ENCODE measurements at places on chromosomes 5 and 9.
A peak's percentile ranks its signal among the peaks of the same experiment; 100 is the strongest.

DNA sequence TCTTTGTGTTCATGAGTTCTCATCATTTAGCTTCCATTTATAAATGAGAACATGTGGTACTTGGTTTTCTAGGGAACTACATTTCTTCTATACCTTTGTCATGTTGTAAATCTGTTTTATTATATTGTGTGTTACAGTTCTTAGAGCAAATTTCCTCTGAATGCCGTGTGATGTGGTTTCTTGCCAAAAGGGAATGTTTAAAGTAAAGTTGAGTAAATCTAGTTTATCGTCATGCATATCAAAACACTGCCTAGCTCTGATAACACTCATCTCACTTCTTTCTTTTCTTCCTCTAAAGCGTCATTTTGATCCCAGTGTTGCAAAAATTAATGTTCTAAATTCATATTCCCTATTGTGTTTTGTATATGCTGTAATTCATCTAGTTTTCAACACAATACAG is 295.4 kb upstream of the HAPLN1 start:
- DNase-seq: no peak

DNA sequence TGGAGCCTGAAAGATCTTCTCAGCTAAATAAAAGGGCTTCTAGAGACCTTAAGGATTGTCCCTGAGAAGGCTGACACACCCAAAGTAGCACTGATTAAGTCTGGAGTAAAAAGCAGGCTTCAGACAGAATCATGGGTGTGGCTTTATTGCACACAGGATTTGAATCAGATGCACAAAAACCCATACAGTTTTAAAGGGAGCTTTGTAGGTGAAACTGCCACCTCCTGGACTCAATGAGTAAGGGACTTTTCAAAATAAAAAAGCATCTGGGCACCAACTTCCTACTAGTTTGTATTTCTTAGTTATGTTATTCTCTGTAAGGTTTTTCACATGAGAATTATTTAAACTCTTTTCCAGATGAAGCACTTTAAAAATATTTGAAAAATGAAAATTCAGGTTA is 129.4 kb downstream of the EDIL3 start:
- peak; percentile 27 for DNase-seq

DNA sequence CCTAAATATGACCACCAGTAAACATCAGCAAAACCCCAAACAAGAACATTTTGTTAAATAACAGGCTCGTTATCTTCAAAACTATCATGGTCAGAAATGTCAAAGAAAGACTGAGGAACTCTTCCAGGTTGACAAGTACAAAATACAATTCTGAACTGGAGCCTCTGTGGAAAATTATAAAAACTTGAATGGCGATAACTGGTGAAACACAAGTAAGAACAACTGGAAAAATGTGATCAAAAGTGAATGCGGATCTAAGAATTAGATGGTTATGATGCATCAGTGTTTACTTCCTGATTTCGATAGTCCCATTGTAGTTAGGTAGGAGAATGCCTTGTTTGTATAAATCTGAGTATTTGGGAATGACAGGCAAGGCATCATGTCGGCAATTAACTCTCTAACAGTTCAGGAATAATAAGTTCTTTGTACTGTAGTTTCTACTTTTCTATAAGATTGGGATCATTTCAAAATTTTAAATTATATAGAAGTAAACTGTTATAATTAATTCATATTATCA is 740.2 kb upstream of the DMAC1 start:
- no peak for DNase-seq

GRCh38 chr9:111743275-111743674 is 51.5 kb downstream of the SHOC1 start:
- DNase-seq: no peak

GRCh38 chr5:175306381-175306780 is 137.6 kb downstream of the DRD1 start:
- DNase-seq: no peak

DNA sequence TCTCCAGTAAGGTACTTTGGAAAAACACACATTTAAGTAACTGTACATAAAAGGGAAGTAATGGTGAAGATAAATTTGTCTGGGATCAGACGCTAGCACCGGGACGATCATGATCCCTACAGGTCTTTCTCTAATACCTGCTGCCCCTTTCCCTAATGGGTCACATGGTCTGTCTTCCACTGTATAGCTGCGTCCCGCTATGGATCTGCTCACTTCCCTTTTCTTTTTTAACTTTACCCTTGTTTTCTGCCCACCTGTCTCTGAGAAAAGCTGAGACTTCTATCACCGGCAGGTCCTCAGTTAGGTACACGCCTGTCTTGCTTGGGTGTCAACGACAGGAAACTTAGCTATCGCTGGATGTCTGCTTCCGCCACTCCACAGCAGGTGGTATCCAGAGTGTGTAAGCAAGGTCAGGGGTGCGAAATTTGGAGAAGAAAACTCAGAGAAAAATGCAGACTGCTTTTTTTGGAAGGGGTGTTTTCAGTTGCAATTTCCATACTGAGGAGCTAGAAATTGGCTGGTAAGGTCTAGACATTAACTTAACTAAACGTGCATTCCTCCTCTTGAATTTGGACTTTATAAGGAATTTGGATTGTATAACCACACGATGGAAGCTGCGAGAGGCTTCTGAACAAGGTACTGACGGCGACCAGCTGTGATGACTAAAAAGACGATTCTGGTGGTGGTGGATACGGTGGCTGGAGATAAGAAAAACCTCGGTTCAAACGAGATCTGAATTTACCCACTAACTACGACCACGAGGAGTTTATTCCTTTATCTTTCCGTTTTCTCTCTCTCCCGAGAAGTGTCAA is 1.1 kb upstream of the ICE1 start:
- peak; percentile 65 for DNase-seq

GRCh38 chr9:19104515-19105282 is 2.0 kb upstream of the HAUS6 start:
- DNase-seq: no peak

- DNase-seq: no peak
These were observed 51.3 kb upstream of the FREM1 start for GRCh38 chr9:14961372-14962068.

GRCh38 chr9:81868145-81868544 is 60.1 kb upstream of the SPATA31D4 start:
- no peak for DNase-seq

DNA sequence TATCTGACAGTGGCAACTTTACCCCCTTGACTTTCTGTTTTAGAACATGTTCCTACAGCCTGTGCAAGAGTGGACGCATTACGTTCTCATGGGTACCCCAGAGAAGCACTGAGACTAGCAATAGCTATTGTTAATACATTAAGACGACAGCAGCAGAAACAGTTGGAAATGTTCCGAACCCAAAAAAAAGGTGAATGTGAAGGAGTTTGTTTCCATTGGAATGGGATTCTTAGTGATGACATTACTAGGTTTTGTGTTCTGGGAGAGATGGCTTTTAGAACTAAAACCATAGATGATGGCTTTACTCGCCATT is 194.1 kb downstream of the ZSWIM6 start:
- DNase-seq: no peak

GRCh38 chr9:23590276-23591000 is 235.6 kb downstream of the ELAVL2 start:
- no peak for DNase-seq

GRCh38 chr9:137023157-137023556 is 4.9 kb downstream of the ABCA2 start:
- DNase-seq: no peak

DNA sequence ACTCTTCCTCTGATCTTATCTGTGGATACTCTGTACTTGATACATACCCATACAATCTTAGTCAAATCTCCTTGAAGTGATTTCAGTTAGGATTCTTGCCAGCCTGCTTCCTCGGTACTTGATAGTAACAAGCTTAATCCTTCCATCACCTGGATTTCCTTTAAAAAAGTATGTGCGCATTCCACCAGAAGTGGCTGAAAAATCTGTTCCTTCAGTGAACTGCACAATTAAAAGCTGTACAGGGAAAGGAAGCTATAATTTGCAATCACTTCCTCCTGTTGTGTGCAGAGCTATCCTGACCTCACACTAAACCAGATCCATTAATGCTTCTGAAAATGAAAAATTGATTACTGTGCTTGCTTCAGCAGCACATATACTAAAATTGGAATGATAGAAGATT is 47.3 kb downstream of the PWWP2A start:
- DNase-seq: no peak

DNA sequence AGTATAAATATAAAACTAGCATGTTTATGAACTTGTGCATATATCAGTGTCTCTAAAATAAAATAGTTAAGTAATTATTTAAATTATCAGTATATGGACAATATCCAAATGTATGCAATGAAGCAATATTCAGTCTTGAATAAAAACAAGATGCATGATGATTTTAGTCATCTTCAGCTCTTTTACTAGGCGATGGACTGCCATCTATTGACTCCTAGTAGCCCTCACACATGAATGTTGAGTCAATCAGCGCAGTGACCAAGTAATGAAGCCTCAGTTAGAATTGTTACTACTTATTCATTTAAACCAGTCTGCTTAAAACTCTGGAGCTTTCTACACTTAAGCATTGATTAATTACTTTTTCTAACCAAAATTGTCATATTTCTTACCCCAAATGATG is 92.9 kb upstream of the GRHPR start:
- no peak for DNase-seq

DNA sequence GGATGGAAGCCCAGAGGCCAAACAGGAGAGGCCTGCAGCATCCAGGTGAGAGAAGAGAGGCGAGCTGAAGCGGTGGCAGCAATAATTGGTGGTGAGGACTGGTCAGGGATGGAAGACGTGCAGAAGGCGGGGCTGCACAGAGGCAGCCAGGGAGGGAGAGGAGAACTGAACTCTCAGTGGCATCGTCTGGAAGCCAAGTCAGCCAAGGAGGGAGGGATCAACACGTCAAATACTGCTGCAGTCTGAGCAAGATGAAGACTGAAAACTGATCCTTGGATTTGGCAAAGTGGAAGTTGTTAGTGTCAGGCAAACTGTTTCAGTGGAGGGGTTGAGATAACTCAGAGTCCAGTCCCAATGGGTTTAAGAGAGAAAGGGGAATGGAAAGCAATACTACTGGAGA is 145.4 kb downstream of the CDK5RAP2 start:
- no peak for DNase-seq

- DNase-seq: no peak
These were observed 17.9 kb downstream of the MRNIP start for GRCh38 chr5:179840766-179841165.

- DNase-seq: peak; percentile 90
These were observed at the start of gene CMBL for GRCh38 chr5:10307206-10308148. CMBL (minus strand) TSS chr5:10307902; CDS start chr5:10290762, 17,140 bp downstream.

DNA sequence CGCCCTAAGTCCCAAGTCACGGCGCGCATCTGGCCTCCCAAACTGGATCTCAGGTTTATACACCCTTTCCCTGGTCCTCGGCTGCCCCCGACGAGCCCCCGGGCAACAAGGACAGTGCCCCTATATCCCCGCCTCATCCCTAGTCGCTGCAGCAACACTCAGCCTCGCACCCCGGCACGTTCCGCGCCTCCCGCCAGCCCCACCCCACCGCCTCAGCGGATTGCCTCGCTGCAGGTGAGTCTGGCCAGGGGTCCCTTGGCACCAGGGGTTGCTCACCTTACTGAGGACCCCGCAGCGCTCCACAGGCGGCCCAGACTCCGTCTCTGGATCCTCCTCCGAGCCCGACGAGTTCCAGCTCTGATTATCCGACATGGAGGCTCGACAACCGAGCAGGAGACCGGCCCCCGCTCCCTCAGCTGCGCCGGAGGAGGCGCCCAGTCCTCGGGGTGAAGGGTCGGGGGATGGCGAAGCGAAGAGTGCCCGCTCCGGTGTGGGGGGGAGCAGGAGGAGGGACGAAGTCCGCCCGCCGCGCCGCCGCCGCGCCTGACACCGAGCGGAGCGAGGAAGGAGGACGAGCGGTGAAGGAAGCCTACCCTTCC is 494 bp downstream of the CERT1 start:
- DNase-seq: no peak

DNA sequence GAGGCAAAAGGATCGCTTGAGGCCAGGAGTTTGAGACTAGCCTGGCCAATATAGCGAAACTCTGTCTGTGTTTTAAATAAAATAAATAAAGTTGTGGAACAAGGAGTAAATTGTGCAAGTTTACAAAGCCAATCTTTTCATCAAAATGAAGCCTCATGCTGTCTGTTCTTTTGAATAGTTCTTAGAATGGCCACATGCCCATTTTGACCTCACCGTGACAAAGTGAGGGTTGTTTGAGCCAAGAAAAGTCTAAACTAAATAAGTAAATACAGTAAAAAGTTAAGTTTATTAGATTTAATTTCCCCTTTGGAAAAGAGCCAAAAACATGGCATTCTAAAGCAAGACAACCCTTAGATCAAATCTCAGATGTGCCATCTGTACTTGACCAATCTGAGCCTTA is 165.7 kb downstream of the NDUFS4 start:
- DNase-seq: no peak

DNA sequence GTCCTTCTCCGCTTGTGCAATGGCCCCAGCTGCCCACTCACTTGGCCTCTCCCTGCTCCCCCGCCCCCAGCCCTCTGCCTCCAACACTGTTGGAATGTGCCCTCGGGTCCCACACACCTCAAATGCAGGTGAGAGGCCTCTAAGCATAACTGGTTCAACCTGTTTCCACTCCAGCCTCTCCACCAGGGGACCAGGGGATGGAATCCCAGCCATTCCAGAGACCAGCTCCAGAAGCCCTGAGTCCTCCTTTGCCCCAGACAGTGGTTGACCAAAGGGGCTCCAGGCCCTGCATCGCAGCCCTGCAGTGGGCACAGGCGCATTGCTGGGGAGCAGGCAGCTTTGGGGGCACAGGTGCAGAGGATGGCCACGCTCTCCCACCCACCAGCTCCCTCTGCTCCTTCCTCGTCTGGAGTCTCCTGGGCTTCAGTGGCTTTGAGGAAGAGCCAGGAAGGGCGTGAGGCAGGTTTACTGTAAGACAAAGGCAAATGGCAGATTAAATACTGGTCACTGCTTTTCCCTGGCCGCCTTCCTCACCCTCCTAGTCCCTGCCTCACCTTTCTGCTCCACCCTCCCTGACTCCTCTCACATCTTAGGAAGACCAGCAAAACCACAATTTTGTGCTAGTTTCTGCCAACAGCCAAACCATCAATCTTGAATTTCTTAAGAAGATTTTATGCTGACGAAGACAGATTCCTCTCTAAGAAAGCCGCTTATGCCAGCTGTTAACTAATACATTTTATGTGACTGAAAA is 29.1 kb upstream of the IRX2 start:
- no peak for DNase-seq

DNA sequence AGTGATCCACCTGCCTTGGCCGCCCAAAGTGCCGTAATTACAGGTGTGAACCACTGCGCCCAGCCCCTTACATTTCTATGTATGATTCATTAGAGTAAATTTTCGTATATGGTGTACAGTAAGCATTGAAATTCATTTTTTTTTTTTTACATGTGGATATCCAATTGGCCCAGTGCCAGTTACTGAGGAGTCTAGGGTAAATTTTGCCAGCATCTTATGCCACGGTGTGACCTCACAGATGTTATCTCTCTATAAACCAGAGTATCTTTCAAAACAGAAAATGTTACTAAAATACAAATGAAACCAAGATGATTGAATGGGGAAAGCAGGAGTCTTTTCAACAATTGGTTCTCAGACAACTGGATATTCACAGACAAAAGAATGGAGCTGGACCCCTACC is 64.7 kb downstream of the IPPK start:
- no peak for DNase-seq

GRCh38 chr9:93898502-93899426 is 56.4 kb downstream of the BARX1 start:
- DNase-seq: no peak
